ENCODE measurements at places on chromosomes 3 and 15.

DNA sequence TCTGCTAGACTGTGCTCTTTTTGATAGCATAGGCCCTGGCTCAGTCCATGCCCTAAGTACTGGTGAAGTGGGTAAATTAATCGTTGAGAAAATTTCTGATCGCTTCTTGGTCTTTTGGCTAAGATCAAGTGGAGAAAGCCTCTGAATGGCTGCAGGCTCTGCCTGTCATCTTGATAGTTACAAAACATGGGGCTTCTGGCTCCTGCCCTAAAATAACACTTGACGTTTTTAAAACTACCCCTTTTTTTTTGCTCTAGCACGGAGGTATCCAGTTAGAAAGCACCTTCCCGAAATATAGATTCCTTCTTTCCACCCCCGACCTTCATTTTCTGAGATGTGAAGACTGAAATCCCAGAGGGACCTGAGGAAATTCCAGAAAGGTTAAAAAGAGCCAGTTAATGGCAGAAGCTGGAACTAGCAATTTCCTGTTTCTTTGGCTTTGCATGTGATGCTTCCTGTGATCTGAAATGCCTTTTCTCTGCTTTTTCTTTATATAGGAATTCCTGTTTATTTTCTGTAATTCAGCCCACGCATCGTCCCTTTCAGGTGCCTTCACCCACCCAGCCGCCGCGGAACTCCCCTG, 799 bp upstream of the C2CD4B start:
- DNase-seq, result no peak

GRCh38 chr3:4780545-4780957, 198.7 kb upstream of the BHLHE40 start:
- no peak for DNase-seq

- DNase-seq, result no peak
Measured at GRCh38 chr3:147757866-147758265, 348.7 kb downstream of the ZIC1 start.

GRCh38 chr3:128381609-128382008, 85.1 kb downstream of the DNAJB8 start:
- no peak for DNase-seq

- peak; percentile 23 for DNase-seq
Measured at GRCh38 chr3:17179381-17180205, 294.8 kb downstream of the PLCL2 start.

DNA sequence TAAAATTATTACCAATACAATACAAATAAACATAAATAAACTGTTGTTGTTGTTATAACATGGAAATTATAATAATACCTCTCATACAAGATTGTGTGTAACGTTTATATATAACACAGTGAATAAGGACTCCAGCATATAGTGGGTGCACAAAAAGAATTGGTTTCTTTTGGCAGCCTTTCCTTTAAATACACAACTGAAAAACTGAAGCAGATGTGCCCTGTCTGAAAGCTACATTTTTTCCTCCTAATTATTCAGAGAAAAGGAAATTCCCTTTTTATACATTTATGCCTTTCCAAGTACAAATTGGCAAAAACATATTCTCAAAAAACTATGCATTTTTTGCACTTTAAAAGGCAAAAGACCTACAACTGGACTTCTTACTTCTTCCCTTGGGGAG, 928.9 kb upstream of the NR2F2 start:
- DNase-seq, result no peak

GRCh38 chr3:151315136-151315535, 1.5 kb downstream of the GPR87 start:
- DNase-seq, result no peak

- no peak for DNase-seq
Measured at GRCh38 chr3:53518495-53518981, 24.1 kb downstream of the CACNA1D start.

DNA sequence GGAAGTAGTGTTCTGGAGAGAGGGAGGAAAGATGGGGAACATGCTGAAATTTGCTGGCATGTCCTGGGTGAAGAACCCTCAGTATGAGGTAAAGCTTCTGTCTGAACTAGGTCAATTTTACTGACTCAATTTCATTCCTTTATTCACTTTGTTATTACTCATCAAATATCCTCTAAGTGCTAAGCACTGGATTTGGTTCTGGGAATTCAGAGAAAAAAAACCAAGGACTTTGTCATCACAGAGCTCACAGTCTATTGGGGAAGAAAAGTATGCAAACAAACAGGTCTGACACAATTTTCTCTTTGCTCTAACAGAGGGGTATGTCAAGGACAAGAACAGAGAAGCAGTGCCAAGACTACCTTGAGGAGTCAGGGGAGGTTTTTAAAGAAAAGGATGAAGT, 68.0 kb downstream of the TFG start:
- DNase-seq, result no peak

- no peak for DNase-seq
Measured at GRCh38 chr3:62143843-62144450, 229.4 kb downstream of the FEZF2 start.

DNA sequence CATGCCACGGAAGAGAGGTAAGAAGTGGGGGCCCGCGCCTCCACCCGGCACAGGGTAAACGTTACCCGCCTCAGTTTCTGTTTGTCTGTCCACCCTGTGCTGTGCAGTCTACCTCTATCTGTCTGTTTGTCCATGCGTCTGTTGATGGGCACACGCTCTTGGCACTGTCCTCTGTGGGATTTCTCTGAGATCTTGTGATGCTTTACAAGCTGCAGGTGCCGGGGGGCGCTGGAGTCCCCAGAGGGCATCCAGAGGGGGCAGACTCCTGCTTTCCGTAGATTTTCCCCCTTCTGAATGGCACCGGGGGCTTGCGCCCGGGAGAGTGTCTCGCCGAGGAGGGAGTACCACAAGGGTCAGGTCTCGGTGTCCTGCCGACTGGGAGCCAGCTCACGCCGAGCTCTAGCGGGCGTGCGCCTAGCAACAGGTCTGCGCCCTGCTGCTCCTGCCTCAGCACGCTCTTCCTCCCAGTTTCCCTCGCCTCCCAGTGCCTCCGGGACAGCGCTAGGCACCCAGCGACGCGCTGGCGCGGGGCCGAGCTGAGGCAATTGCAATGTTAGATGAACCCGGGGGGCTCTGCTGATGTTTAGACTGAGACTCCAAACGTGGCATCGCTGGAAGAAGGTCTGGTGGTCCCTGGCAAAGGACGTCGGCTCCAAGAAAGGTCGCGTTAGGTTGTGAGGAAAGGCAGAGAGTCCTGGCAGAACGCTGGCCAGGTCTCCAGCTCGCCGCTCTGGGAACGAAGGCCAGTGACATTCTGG, 667 bp downstream of the CEMIP start:
- DNase-seq, result no peak

- no peak for DNase-seq
Measured at GRCh38 chr3:183478501-183478900, 50.1 kb upstream of the MCF2L2 start.

- no peak for DNase-seq
Measured at GRCh38 chr3:190764231-190765134, 98.0 kb downstream of the GMNC start.

- DNase-seq, result no peak
Measured at GRCh38 chr3:53956586-53956985, 64.9 kb upstream of the SELENOK start.

GRCh38 chr3:50345586-50346234, at the start of gene ZMYND10:
Gene ZMYND10, minus strand, starts transcription at chr3:50345732. Its CDS starts 153 bp downstream, at chr3:50345579.
- DNase-seq, result peak; percentile 64

- no peak for DNase-seq
Measured at GRCh38 chr3:71657831-71658530, 67.2 kb downstream of the EIF4E3 start.

DNA sequence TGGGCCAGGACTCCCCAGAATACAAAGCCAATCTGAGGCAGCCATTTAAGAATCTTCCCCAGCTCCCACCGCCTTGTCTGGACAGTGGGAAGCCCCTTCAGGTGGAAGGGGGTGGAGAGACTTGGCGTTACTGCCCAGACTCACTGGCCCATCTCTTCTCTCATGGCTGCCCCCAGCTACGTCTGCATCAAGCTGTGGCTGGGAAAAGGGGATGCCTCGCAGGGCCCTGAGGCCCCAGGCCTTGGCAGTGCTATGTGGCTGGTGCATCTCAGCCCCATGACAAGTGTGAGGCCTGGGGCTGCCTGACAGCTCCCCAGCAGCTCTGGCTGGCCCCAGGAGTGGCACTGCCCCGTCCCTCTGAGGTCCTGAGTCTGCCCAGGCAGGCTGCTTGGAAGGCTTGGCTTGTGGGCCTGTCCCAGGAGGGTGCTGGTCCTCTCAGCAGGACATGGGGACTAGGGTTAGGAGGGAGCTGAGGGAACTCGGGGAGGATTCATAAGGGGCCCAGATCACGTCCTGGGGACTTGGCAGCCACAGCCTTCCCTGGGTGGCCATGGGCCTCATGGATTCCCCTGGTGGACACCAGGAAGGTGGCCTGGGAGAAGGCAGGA, 20.2 kb upstream of the SLC41A3 start:
- no peak for DNase-seq

DNA sequence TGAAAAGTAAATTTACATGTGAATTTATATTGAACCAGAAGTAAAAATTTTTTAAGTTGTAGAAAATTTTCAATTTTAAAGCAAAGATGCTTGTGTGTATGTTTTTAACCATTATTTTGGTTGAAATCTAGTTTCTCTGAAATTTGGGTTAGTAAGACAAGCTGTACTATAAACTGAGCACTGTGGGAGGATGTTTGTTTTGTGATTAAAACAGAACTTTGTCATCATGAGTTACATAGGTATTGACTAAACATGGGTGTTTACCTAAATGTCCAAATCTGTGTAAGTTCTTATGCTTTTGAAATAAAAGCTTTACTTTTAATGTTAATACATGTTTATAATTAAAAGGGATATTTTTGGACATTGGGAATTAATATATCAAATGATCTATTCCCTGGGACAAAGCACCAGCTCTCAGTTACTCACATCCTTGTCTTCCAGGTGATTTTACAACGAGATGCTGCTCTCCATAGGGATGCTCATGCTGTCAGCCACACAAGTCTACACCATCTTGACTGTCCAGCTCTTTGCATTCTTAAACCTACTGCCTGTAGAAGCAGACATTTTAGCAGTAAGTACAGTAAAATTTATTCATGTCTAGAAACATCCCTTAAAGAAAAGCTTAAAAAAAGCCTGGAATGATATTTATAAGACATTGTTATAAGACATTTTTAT, 32.7 kb downstream of the RNF13 start:
- no peak for DNase-seq

- no peak for DNase-seq
Measured at GRCh38 chr3:108181172-108181571, 41.1 kb downstream of the IFT57 start.

DNA sequence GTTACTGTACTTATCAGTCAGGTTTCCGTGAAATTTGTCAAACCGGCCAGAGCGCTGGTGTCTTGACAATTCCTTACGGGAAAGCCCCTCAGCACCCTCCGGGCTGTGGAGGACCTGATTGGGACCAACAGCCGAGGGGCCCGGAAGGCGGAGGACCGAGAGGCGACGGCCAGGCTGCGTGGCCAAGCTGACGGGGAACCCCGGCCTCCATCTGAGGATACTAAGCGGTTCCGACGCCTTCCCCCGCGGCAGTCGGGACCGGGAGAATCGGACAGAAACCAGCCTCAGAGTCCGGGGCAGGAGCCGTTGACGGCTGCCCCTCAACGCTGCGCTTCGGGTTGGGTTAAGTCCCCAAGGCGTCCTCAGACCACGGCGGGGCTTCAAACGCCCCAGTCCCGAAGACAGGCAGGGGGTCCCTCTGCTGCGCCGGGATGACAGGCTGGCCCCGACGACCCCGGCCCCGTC, 499 bp downstream of the ALDH1A2 start:
- DNase-seq, result no peak
